Colonic mucosa (tissue), 4 donors: ENCODE measurements at places on chromosomes 5 and 9.
A peak's percentile ranks its signal among the peaks of the same experiment; 100 is the strongest.

DNA sequence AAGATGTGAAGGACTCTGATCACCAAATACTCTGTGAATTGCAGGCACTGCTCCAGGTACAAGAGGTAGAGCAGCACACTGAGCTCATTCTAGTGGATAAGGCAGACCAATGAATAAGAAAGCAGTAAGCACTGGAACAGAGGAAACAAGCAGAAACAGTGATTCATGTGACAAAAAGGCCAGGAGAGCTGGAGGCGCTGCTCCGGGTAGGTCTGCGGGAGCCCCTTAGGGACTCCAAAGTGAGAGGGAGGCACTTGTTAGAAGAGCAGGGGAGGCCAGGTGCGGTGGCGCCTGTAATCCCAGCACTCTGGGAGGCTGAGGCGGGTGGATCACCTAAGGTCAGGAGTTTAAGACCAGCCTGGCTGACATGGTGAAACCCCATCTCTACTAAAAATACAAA is 231.6 kb upstream of the NFIL3 start:
- H3K36me3 ChIP-seq, result no peaks in the 10 kb centered on the region
- no peaks in the 10 kb centered on the region for H3K27me3 ChIP-seq
- no peak for DNase-seq

DNA sequence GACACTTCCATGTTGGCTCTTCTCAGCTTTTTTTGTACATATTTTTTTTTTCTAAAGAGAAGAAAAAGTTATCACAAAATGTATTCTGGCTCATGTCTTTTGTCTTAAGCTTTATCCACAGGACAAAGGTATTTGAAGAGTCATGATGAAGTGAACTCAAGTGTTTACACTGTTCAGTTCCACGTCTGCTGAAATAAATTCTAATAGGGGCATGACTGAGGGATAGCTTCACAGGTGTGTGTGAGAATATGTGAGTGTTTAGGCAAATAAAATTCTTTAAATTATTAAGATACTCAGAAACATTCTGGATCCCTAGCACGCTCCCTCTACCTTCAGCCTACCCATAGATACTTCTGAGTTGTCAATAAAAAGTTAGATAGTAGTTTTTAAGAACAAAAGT is 59.8 kb downstream of the BAAT start:
- no peaks in the 10 kb centered on the region for H3K27me3 ChIP-seq
- H3K27ac ChIP-seq, result no peak overlapping the region
- no peaks in the 10 kb centered on the region for H3K36me3 ChIP-seq
- H3K4me1 ChIP-seq, result no peaks in the 10 kb centered on the region
- no peak overlapping the region for H3K4me3 ChIP-seq

- H3K27ac ChIP-seq, result no peak overlapping the region
- no peak overlapping the region for H3K4me3 ChIP-seq
- H3K4me1 ChIP-seq, result no peaks in the 10 kb centered on the region
- H3K36me3 ChIP-seq, result no peaks in the 10 kb centered on the region
Observed at GRCh38 chr5:33531824-33532223, 91.1 kb downstream of the TARS1 start.

GRCh38 chr5:56640763-56641406 is 174.5 kb upstream of the MAP3K1 start:
- H3K4me3 ChIP-seq, result no peak overlapping the region
- H3K27ac ChIP-seq, result no peak overlapping the region
- no peaks in the 10 kb centered on the region for H3K4me1 ChIP-seq
- peak; percentile 30 for DNase-seq
- no peaks in the 10 kb centered on the region for H3K27me3 ChIP-seq

GRCh38 chr9:88544245-88544644 is 9.3 kb downstream of the NXNL2 start:
- no peaks in the 10 kb centered on the region for H3K27me3 ChIP-seq
- no peaks in the 10 kb centered on the region for H3K36me3 ChIP-seq
- H3K4me1 ChIP-seq, result no peaks in the 10 kb centered on the region
- H3K4me3 ChIP-seq, result no peak overlapping the region

GRCh38 chr5:137340881-137341280 is 158.2 kb downstream of the SPOCK1 start:
- DNase-seq, result no peak
- H3K4me3 ChIP-seq, result no peak overlapping the region
- no peak overlapping the region for H3K27ac ChIP-seq
- H3K4me1 ChIP-seq, result no peaks in the 10 kb centered on the region
